ENCODE measurements at places on chromosomes 2 and 18.

- no peak for DNase-seq
Observed at GRCh38 chr2:40168032-40168431, 283.9 kb downstream of the SLC8A1 start.

GRCh38 chr18:40917056-40917455 is 1038.0 kb upstream of the PIK3C3 start:
- no peak for DNase-seq

DNA sequence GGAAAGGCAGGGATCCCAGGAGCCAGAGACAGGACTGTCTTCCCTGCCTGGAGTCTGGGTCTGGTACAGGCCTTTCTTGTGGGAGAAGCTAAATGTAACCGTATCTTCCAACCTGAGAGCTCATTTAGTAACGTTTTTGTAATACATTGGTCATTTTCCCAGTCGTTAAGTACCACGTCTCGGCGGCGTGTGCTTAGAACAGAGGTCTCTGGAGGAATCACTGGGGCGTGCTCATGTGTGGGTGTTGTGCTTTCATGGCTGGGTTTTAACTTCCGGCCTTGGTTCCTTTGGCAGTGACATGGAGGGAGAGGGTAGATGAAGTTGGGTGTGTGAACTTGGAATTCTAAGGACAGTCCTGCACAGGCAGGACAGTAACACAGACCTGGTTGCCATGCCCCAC is 79.7 kb downstream of the NCK2 start:
- no peak for DNase-seq

DNA sequence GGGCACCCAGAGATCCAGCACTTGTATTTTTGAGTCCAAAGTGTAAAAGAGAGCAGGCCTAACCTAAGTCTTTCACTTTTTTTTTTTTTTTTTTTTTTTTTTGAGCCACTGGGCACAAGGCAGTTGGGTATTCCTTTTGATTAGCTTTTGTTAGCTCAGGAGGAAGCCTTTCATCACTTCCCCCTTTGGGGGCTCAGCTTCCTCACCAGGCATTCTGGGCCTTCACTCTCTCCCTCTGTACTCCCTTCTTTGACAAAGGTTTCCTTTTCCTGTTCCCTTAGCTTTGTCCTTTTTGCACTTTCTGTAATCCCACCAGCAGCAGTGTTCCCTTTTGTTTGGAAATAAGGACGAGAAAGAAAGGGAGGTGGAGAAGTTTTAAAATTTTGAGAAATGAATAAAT is 88.2 kb downstream of the PKP4 start:
- DNase-seq, result no peak

- no peak for DNase-seq
Observed at GRCh38 chr18:36188916-36189315, 1.6 kb downstream of the MOCOS start.

- DNase-seq, result peak; percentile 59
Observed at GRCh38 chr2:223952280-223952968, 4.8 kb upstream of the MRPL44 start.

Measured in tongue (tissue), 3 donors.